ENCODE measurements at places on chromosomes 13 and 19.

GRCh38 chr13:98215508-98215907 lies 38.4 kb upstream of the RNF113B start:
- DNase-seq: no peak

- DNase-seq: no peak
Measured at GRCh38 chr19:843180-843835, 2.5 kb downstream of the PRTN3 start.

DNA sequence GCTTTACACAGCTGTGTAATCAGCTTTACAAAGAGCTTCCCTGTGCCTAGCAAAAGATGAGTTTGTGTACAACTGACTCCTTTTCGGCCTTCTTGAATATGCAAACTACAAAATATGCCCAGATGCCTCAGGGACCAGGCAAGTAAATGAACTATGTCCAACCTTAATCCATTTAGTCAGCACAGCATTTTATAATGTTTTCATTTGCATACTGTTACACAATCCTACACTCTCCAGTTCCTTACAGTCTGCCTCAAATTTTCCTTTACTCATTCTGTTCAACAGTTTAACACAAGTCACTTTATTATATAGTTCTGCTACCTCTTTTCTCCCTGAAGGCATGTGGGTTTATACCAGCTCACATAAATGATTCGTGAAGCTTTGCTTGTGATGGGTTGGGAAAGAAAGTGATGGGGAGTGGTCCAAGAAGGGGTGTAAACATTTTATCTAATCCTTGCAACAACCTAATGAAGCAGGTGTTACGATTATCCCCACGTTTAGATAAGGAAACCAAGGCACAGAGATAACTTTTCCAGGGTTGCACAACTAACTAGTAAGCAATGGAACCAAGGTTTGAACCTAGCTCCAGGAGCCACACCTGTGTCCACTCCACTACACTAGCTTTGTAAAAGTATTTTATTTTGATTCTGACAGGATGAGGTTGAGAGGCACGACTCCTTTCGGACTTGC lies 3.3 kb upstream of the USP12 start:
- DNase-seq: no peak

DNA sequence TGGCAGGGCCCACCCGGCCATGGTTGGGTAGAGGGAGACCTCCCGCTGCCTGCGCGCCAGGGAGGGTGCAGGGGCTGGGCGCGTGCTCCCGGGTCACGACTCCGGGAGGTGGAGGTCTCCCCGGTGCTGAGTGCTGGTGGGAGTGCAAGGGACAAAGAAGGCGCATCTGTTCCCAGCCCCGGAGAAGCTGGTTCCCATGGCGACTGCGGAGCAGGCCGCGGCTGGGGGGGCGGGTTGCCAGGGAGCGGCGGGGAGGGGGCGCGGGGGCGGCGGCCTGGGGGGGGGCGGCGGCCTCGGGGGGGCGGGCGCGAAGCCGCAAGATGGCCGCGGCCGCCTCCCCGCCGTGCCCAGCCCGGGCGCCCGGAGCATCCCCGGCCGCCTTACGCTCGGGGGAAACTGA lies 1.2 kb downstream of the CBARP start:
- no peak for DNase-seq

DNA sequence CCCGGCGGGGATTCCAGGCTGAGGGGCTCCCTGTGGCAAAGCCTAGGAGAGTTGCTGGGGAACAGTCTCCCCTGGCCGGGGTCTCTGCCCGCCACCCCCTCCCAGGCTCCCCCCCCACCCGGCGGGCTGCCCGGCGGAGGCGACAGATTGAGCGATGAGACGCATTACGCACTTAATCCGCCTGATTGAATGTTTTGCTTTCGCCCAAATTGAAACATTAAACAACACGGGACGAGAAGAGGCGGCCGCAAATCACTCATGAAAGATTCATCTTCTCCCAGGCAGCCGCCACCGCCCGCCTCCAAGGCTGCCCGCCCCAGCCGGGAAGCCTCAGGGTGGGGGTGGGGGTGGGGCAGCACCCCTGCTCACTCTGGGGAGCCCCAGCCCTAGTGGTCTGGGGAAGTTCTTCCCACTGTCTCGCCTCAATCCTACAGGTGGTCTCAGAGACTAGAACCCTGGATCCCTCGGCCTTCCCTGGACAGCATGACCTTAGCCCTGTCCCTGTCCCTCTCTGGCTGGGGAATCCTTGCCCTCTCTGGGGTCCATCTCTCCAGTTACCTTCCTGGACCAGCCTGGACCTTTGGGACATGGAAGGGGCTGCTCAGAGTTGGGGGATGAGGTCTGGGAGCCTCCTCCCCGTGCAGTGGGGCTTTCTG lies 7.6 kb upstream of the ERFL start:
- no peak for DNase-seq

GRCh38 chr13:98539666-98540065 lies 37.2 kb downstream of the STK24 start:
- no peak for DNase-seq

DNA sequence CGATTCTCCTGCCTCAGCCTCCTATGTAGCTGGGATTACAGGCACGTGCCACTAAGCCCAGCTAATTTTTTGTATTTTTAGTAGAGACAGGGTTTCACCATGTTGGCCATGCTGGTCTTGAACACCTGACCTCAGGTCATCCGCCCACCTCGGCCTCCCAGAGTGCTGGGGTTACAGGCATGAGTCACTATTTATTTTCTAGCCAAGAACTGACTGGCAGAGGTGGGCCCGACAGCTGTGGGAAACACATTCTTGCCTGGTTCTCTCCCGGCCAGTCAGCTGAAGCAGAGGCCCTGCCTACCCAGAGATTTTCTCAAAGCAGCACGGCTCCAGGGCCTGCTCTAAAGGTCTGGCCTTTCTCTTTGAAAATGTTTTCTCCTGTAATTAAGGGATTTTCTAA lies 108.0 kb downstream of the KCTD15 start:
- no peak for DNase-seq

GRCh38 chr19:29810504-29810871 lies 1.3 kb upstream of the CCNE1 start:
- DNase-seq: no peak

DNA sequence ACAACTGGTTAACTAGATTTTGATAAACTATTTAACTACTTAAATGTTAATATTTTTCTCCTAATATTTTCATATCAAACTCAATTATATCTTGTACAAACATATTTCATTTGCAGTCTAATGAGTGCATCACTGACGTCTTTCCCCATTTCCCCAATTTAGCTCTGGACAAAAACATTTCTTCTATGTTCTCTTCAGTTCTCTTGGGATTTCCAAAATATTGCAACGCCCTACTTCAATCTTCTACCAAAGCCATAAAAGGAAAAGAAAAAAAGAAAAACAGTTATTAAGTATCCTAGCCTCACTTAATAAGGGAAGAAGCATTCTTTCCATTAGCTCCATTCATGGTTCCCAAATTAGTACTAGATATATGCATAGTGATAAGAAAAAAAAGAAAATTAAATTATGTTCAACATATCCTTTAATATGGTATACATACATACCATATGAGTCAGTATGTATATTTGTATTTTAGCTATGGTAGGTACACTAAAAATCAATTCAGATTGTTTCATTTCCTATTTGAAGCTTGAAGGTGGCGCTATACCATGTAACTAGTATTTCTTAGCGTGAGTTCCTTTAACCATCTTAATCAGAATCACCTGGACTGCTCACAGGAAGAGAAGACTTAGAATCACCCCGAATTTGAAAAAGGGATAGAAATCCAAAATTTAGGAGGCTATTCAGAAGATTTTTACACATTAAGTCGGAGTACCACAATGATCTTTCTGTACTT lies 9.9 kb downstream of the FBXL3 start:
- DNase-seq: no peak

DNA sequence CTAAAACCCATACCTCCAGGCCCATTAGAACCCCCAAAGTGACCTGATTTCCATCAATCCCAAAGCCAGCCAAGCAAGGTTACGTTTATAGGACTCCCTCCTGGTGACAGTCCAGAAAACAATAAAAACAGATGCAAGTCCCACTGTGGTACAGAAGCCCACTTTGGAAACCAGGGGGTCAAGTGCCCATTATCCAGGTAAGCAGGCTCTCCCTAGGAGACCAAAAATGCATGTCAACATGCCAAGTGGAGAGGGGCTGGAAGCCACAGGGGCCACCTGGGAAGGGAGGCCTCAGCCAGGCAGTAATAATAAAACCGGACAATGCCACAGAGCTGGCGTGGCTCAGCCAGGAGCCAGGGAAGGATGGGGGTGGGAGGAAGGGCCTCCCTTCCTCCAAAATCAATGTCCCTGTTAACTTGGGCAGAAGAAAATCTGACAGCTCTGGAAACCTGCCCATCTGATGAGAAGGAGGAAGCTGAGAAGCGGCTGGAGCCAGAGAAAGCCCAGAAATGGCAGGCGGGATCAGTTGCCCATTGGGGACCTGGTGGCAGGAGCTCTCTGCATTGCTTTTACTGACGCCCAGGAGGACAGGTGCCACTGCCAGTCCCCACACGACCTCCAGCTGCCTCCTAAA lies 160.4 kb downstream of the ZIC5 start:
- DNase-seq: no peak

DNA sequence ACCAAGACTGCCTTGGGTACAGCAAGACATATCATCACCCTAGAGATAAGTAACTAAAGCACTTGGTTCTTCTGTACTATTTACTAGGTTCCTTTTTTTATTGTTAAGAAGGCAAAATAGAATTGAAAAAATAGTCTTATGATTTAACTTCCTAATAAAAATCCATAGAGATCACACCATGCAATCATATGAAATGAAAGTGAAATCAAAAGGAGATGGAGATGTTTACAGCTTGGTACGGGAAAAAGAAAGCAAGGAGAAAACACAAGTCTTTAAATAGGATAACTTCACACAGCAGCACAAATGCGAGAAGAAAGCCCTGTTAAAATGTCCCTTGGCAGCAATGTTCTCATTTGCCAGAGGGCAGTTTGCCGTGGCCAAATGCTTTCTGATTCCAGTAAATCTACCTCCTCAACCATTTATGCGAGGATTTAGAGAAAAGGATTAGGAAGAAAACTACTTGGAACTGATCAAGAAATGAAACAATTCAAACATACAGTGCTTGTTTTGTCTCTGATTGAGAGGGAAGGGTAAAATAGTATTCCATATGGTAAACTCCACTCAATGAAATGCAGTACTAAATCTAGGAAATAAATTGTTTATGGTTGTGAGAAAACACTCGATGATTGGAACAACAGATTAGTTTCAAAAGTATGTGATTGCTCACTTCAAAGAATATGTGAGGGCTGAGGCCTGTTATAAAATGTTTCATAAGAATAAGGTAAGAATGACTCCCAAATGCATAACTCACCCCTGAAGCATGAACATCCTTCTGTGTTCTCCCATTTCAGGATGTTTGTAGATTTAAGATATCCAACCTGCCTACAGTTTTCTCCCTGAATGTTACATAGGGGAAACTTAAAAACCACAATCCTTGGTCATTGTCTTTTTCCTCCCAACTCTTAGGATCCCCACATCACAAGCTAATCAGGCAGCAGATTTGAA lies 487.8 kb downstream of the DACH1 start:
- DNase-seq: no peak

DNA sequence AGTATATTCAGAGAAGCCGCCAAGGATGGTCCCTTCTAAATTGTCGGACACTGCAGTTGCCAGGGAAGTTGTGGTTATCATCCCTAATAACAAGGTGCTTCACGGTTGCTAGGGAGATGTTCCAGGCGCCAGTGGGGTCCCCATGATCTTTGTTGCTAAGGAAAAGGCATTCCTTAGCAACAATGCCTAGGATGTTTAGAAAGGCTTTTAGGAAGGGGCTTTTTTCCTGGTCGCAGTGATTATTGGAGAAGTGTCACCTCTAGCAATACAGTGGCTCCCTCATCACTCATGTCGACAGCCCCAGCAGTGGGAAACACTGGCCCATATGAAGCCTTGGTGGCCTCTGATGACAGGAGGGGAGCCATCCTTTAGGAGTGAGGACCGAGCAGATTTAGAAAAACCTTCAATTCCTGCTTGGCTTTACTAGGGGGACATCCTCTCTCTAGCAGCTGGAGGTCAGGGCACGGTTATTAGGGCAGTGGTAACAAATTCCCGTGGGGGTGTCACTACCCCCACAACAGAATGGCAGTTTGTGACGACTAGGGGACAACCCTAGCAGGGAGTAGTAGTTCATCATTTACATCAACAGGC lies 6.4 kb upstream of the TMC4 start:
- no peak for DNase-seq

- DNase-seq: peak; percentile 93
Measured at GRCh38 chr19:51570962-51571575, at the start of gene ZNF175. ZNF175 (plus strand) TSS chr19:51571283; CDS start chr19:51573330, 2,047 bp downstream.

Data from GM12864 (cell line).